ENCODE measurements at places on chromosomes 5 and 9.

GRCh38 chr5:109643791-109644350 is 45.9 kb upstream of the MAN2A1 start:
- H3K4me3 ChIP-seq: no peak overlapping the region
- no peaks in the 10 kb centered on the region for H3K4me1 ChIP-seq
- no peaks in the 10 kb centered on the region for H3K27me3 ChIP-seq
- no peak for DNase-seq

DNA sequence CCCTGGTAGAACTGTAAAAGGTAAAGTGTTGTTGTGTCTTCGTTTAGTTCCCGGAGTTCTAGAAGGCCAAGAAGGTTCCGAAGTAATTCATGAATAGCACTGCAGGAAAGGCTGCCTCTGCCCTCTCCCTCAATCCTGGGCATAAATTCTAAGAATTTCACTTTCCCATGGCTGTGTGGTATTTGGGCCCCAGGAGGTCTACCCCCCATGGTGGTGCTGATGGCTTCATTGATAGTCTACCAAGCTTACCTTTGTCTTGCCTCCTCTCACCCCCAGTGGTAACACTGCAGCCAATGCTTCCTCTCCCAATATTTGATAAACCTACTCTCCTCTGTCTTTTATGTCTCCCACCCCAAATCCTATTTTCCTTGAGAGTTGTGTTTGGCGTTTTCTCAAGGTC is 39.5 kb downstream of the ADAMTS16 start:
- no peak overlapping the region for H3K4me3 ChIP-seq
- no peaks in the 10 kb centered on the region for H3K36me3 ChIP-seq
- H3K4me1 ChIP-seq: no peaks in the 10 kb centered on the region
- no peaks in the 10 kb centered on the region for H3K27me3 ChIP-seq
- no peak for DNase-seq

GRCh38 chr9:109600142-109600541 is 102.0 kb upstream of the PTPN3 start:
- H3K4me3 ChIP-seq: no peak overlapping the region
- no peaks in the 10 kb centered on the region for H3K36me3 ChIP-seq
- no peak overlapping the region for H3K27ac ChIP-seq
- no peak for DNase-seq
- no peaks in the 10 kb centered on the region for H3K4me1 ChIP-seq

DNA sequence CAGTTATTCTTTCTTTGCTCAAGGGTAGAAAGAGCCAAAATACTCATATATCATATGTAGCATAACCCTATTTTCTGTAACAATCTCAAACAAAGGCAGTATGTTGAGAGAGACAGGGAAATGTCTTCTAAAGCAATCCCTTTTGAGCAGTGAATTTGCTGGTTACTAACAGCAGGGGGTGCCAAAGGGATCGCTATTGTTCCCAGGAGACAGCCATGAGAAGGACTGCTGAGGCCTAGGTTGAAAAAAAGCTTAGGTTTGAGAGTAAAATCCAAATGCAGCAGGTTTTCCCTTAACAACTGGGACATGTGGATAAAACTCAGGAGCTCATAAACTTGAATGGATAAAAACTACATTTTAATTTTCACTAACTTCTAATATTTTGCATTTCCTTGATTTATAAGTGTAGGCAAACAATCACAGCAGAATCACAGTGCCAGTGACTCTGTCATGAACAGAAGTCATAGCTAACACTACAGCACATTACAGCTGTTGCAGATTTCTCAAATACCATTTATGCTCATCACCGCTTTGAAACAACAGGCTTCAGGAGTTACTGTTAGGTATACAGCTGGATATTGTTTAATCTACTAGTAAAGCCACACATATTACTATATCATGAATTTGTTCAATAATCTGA is 148.4 kb downstream of the MAPKAP1 start:
- no peak overlapping the region for H3K27ac ChIP-seq
- H3K27me3 ChIP-seq: no peaks in the 10 kb centered on the region
- H3K4me1 ChIP-seq: no peaks in the 10 kb centered on the region
- peaks cover 4% of the 10 kb centered on the region for H3K36me3 ChIP-seq
- H3K4me3 ChIP-seq: no peak overlapping the region
- DNase-seq: peak; percentile 51

DNA sequence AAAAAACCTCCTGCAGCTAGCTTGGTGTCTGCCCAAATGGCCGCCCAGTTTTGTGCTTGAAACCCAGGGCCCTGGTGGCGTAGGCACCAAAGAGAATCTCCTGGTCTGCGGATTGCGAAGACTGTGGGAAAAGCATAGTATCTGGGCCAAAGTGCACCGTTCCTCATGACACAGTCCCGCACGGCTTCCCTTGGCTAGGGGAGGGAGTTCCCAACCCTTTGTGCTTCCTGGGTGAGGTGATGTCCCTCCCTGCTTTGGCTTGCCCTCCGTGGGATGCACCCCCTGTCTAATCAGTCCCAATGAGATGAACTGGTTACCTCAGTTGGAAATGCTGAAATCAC is 83.0 kb upstream of the JAK2 start:
- peaks cover 10% of the 10 kb centered on the region for H3K4me1 ChIP-seq
- no peak overlapping the region for H3K27ac ChIP-seq
- H3K36me3 ChIP-seq: no peaks in the 10 kb centered on the region
- peak overlapping the region; percentile 43 for H3K4me3 ChIP-seq
- DNase-seq: no peak
- no peaks in the 10 kb centered on the region for H3K27me3 ChIP-seq

DNA sequence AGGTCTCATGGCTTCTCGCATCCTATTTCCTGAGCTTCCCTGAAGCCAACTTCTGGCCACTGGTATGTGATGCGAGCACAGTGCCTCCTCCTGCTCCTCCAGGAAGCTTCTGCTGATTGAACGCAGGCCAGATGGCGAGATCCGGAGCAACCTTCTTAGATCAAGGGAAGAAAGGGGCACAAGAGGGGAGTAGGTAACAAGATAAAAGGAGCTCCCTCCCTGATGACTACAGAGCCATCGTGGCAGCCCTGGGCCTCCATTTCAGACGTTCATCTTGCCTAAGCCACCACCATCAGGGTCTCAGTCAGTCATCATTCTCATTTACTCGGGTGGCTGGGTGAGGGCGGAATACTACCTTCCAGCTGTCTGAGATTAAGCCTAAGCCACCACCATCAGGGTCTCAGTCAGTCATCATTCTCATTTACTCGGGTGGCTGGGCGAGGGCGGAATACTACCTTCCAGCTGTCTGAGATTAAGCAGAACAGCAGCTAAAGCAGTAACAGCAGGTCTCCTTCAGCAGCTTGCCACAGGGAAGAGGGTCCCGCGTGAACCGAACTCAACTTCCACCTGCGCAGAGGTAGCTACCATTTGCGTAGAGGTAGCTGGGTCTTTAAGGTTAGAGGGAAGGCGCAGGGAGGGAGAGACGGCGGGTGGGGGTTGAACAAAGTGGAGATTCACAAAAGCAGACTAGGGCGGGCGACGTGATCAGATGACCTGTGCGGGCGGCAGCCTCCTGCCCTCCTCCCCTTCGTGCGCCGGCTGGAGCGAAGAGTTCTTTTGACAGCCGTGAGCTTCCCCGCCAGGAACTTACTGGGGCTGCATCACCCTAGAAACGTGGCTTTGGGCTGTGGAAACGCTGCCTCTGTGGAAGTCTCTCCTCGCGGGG is 27.9 kb upstream of the MGAT1 start:
- H3K36me3 ChIP-seq: peaks cover 42% of the 10 kb centered on the region
- peak overlapping the region; percentile 88 for H3K4me3 ChIP-seq
- H3K27ac ChIP-seq: peak overlapping the region; percentile 93
- no peaks in the 10 kb centered on the region for H3K27me3 ChIP-seq

GRCh38 chr9:87427851-87428506 is 69.7 kb upstream of the DAPK1 start:
- H3K27ac ChIP-seq: peak overlapping the region; percentile 71
- H3K27me3 ChIP-seq: no peaks in the 10 kb centered on the region
- peaks cover 4% of the 10 kb centered on the region for H3K36me3 ChIP-seq
- H3K4me1 ChIP-seq: peaks cover 24% of the 10 kb centered on the region
- no peak overlapping the region for H3K4me3 ChIP-seq

GRCh38 chr5:54307583-54307982 is 2.8 kb downstream of the ARL15 start:
- no peak for DNase-seq
- peaks cover 30% of the 10 kb centered on the region for H3K36me3 ChIP-seq
- H3K27ac ChIP-seq: peak overlapping the region; percentile 11
- peaks cover 13% of the 10 kb centered on the region for H3K4me1 ChIP-seq

DNA sequence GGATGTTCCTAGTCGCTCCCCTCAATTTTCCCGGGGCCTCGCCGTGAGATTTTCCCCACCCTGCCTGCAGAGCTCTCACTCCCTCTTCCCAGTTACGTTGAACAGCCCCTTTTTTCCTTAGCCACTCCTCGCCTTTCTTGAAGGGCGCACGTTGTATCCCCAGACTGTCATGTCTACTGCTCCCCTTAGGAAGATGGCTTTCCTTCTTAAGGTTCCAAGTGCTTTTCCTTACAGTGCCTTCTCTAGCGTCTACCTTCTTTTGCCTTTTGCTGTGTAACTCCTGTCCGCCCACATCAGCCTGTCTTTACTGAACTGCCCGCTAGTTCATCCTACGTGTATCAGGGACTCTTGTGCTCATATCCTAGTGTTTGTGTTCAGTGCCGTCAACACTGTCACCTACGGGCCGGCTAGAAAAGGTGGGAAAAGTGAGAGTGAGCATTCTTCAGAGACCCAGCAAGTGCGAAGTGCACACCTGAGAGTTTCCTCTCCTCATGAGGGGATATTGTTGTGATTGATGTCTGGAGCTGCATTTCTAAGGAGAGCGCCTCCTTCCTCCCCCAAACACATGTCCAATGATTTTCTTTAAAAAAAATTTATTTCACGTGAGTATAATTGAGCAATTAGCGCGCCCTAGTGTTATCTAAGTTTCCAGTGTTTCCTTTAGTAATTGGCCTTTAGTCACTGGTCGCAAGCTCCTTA is 764 bp downstream of the CAMLG start:
- H3K27me3 ChIP-seq: no peaks in the 10 kb centered on the region
- H3K36me3 ChIP-seq: peaks cover 23% of the 10 kb centered on the region
- H3K4me3 ChIP-seq: peak overlapping the region; percentile 93

GRCh38 chr9:135245482-135246247 is 158.2 kb downstream of the OLFM1 start:
- no peak for DNase-seq
- H3K27ac ChIP-seq: no peak overlapping the region
- no peaks in the 10 kb centered on the region for H3K4me1 ChIP-seq
- peaks cover 64% of the 10 kb centered on the region for H3K27me3 ChIP-seq

- H3K27ac ChIP-seq: no peak overlapping the region
- H3K4me1 ChIP-seq: no peaks in the 10 kb centered on the region
- no peaks in the 10 kb centered on the region for H3K36me3 ChIP-seq
- H3K4me3 ChIP-seq: no peak overlapping the region
Observed at GRCh38 chr9:91978740-91979414, 28.8 kb upstream of the ROR2 start.

DNA sequence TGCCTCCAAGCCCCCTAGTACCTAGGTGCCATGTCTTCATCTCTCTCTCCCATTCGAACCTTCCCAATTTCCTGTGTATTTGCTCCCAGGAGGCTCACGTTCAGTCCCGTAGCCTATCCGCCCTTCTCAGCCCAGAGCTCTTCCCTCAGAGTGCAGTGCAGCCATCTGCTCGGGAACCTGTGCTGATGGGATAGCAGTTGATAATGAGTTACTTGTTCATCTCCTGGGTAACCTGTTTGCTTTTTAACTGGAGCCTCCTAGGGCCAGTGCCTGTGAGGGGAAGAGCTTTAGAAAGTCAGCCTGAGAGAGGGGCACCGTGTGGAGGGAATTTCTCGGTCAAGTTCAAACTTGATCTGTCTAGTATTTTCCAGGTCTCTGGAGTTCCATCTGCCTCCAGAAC is 229.8 kb upstream of the IL12B start:
- H3K27me3 ChIP-seq: peaks cover 13% of the 10 kb centered on the region
- no peak for DNase-seq
- no peaks in the 10 kb centered on the region for H3K36me3 ChIP-seq
- no peak overlapping the region for H3K27ac ChIP-seq
- no peak overlapping the region for H3K4me3 ChIP-seq

GRCh38 chr9:127854184-127854806 is at the start of gene ENG:
Gene ENG, minus strand, starts transcription at chr9:127854658. Its CDS starts 303 bp downstream, at chr9:127854355.
- peaks cover 3% of the 10 kb centered on the region for H3K27me3 ChIP-seq
- no peak within 1 kb of the TSS for H3K27ac ChIP-seq
- no peaks in the 10 kb centered on the region for H3K36me3 ChIP-seq
- no peaks in the 10 kb centered on the region for H3K4me1 ChIP-seq

DNA sequence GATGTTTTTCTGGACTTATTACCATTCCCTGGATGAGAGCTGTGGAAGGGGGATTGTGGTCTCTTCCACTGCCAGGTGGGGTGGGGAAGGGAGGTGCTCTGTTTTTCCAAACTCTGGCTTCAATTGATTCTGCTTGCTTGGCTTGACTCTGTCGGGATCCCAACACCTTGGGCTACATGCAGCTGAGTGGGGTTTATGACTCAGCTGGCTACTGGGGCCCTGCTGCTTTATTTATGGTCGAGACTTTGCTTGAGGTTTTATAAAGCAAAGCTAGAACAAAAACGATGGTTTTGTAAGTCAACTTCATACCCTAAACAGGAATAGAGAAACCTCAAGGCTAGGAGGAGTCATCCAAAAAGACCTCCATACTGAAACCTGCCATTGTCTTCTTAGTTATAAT is 76.3 kb downstream of the AOPEP start:
- peaks cover 70% of the 10 kb centered on the region for H3K4me1 ChIP-seq
- peaks cover 30% of the 10 kb centered on the region for H3K36me3 ChIP-seq
- H3K27me3 ChIP-seq: no peaks in the 10 kb centered on the region
- no peak overlapping the region for H3K4me3 ChIP-seq
- DNase-seq: no peak

GRCh38 chr5:73454379-73455036 is 5.9 kb upstream of the FOXD1 start:
- no peak overlapping the region for H3K4me3 ChIP-seq
- H3K27me3 ChIP-seq: peaks cover 43% of the 10 kb centered on the region
- DNase-seq: peak; percentile 83

- H3K36me3 ChIP-seq: peaks cover 8% of the 10 kb centered on the region
- H3K4me3 ChIP-seq: no peak overlapping the region
- no peak overlapping the region for H3K27ac ChIP-seq
- H3K4me1 ChIP-seq: peaks cover 33% of the 10 kb centered on the region
Observed at GRCh38 chr5:142888469-142889085, 118.4 kb downstream of the ARHGAP26 start.

DNA sequence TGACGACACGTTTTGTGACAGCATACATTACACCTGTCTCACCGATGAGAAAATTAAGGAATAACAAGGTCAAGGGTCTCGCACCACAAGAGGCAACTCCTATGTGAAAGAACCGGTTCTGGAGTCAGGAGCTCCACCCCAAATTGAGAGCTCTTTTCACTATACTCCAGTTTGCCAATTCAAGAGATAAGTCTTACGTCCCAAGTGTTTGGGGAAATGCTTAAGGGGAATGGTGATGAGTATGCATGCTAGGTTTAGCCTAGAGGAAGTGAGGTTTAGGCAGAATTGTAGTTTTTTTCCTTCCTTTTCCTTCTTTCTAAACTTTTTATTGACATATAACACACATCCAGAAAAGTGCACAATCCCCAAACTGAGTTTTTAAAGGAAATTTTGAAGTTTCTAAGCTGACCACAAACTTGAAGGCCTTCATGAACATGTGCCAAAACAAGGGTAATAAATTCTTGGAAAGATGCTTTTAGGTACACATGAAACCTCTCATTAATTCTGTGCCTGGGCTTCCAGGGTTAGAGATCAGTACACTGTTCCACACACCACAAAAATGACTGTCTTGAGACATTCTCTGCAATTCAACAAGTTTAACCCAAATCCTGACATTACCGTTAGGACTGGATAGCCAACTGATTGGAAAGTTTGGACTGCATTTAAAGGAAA is 127.6 kb upstream of the SLC1A3 start:
- no peaks in the 10 kb centered on the region for H3K36me3 ChIP-seq
- no peak overlapping the region for H3K27ac ChIP-seq
